Fibroblast of skin of right quadriceps (primary cell): ENCODE measurements at places on chromosomes 12 and 14.

- DNase-seq = no peak
These were observed 6.8 kb upstream of the LHX5 start for GRCh38 chr12:113478351-113479011.

DNA sequence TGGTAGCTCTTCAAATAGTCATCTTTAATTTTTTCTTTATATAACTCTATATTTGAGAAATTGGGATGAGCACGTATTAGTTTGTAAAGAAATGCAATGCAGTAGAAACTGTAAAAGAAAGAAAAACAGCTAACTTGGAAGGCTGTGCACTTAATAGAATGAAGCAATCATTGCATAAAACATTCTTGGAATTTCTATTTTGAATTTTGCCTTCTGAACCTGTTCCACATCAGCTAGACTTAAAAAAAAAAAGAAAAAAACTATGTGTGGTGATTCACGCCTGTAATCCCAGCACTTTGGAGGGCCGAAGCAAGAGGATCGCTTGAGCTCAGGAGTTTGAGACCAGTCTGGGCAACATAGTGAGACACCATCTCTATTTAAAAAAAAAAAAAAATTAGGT is 29.4 kb downstream of the SCN8A start:
- peak; percentile 76 for DNase-seq

GRCh38 chr14:106134886-106135285 is 608.5 kb downstream of the TMEM121 start:
- no peak for DNase-seq

GRCh38 chr14:62687818-62688217 is 357.4 kb downstream of the KCNH5 start:
- DNase-seq = no peak

GRCh38 chr12:48285751-48286650 is 64.7 kb downstream of the ZNF641 start:
- DNase-seq = no peak

DNA sequence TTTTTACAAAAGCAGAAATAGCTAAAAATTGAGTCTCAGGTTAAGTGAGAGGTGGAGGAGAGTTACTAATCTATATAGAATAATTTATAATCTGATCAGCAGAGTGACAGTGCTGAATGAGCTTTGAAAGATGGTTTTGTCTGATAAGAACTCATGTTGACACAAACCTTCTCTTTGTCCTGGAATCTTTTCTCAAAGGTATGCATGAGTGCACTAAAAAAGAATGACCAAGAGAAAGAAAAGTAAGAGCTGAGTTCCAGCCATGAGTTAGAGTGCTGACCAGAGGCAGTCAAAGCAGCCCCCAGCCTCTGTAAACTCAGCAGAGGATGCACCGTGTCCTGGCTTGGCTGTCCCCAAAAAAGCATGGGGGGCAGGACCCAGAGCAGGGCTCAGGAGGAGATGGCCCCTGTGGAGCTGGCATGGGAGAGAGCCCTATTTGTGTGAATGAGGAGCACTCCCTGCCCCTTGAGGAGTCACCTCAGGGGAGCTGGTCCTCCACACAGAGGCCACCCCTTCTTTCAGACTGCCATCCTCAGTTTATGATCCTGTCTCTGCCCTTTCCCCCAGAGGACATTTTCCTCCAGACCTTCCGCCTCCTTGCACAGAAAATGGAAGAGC is 129.8 kb downstream of the SEC23A start:
- no peak for DNase-seq

- DNase-seq = no peak
These were observed 178.6 kb upstream of the EEA1 start for GRCh38 chr12:93107514-93108312.

- peak; percentile 27 for DNase-seq
These were observed 280.6 kb upstream of the PWP1 start for GRCh38 chr12:107404981-107405380.

DNA sequence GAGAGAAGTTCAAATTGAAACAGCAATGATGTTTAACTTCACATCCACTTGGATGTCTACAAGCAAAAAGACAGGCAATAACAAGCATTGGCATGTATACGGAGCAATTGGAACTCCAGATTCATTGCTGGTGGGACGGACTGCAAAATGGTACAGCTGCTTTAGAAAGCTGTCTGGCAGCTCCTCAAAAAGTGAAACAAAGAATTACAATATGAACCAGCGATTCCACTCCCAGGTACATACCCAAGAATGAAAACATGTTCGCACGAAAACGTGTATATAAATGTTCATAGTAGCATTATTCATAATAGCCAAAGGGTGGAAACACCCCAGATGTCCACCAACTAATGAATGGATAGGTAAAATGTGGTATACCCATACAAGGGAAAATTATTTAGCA is 125.7 kb downstream of the HMGA2 start:
- no peak for DNase-seq

- DNase-seq = no peak
These were observed 60.8 kb upstream of the MED13L start for GRCh38 chr12:116338064-116338846.

DNA sequence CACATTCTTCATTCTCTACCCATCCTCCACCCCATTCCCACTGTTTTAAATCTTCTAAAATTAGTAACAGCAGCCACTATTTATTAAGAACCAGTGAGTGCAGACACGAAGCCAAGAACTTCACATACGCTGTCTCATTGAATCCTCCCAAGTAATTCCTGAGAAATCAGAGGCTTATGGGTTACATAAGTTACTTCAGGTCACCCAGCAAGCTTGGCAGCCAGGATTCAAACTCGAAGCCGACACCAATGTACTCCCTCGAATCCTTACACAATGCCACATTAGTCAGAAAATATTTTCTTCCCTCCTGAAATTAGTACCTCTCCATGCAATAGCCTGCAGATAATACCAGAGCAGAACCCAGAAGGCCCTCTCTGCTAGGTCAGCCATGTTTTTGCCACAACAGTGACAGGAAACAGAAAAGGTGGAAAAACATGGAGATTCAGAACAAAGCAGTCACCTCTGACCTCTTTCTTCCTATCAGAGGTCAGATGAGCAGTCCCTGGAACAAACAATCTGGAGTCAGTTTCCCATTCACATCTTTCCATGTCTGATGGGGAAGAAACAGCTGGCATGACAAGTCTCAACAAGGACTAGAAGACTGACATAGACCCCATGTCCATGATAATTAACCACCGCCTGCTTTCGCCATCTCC is 16.4 kb downstream of the NID2 start:
- DNase-seq = peak; percentile 96

- DNase-seq = no peak
These were observed 357.1 kb upstream of the SFSWAP start for GRCh38 chr12:131353826-131354225.

GRCh38 chr12:94242901-94243300 is 94.5 kb downstream of the PLXNC1 start:
- DNase-seq = no peak

GRCh38 chr12:72203764-72204335 is 68.3 kb upstream of the TRHDE start:
- DNase-seq = no peak

GRCh38 chr12:52833922-52834726 is at the start of gene KRT79:
TSS of gene KRT79 (minus strand) at chr12:52834311. CDS start at chr12:52834260, 51 bp downstream.
- no peak for DNase-seq

- DNase-seq = no peak
These were observed 585.4 kb downstream of the SNAPC1 start for GRCh38 chr14:62347562-62348011.

DNA sequence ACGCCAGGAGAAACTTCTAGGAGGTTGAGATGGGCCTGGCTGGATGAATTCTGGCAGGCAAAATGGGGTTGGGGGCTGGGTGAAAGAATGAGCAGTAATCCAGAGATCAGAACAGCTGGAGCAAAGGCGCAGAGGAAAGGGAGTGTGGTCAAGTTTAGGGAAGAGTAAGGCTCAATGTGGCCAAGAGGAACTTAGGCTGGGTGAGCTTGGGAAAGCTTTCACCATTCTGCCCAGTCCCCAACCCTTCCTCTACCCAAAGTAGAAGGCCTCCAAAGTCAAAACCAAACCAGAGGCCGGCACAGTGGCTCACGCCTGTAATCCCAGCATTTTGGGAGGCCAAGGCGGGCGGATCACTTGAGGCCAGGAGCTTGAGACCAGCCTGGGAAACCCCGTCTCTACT is 10.2 kb upstream of the RABGGTA start:
- no peak for DNase-seq

DNA sequence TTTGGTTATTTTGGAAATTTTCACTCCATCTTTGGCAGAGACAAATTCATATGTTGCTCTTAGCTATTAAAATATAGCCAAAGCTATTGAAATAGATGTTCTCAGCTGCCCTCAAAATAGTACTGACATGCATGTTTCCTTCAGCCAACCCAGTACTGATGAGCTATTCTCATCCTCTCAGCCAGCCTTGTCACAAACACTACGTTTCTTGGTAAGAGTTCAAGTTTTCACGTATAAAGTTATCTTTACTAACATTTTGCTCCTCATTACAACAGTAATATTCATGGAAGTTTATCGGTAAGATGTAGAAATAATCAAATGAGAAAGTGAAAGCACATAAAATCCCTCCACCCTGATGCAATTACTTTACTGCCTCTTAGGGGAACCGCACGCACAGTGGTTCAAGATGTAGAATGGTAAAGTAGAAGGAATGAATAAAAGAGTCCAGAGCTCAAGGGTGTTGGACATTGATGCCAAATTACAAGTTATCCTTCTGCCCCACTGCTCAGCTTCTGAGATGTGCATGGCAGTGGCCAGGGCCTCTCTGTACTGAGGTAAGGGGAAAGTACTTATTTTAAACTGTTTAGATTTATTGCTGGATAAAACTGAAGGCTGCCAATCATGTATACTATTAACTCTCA is 20.7 kb downstream of the GCH1 start:
- peak; percentile 40 for DNase-seq

GRCh38 chr12:106582641-106583230 is at the start of gene RFX4:
TSS of gene RFX4 (plus strand) at chr12:106583004. CDS start at chr12:106583321, 317 bp downstream.
- DNase-seq = no peak

DNA sequence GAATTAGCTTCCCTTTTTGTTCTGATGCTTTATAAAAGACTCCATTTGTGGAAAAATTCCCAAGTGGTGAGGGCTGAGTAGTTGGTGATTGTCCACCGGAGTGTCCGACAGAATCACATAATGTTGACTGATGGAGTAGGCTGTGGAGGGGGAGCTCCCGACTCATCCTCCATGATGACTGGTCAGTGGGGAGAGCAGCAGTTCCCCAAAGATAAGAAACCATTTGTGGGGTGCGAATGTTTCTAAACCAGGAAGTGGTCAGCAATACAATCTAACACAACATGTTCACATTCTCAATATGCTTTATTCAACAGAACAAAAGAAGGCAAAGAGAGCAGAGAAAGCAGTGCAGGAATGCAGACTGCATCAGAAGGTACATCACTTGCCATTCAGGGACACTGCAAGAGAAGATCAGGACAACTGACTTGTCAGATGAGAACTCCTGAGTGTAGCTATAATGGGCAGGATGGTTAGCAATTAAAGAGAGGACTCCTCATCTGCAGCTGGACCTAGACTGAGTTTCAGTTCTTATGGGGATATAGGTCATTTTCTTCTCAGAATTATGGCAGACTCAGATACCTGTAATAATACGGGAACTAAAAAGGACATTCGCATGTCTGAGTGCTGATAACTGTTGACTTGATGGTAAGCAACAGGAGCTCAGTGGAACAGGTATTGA is 5.4 kb downstream of the KRT6B start:
- DNase-seq = no peak

- DNase-seq = no peak
These were observed 463.1 kb downstream of the RAD51B start for GRCh38 chr14:68282479-68283377.

GRCh38 chr12:97813301-97813700 is 350.7 kb downstream of the RMST start:
- peak; percentile 0 for DNase-seq

GRCh38 chr14:104130974-104131651 is 7.3 kb upstream of the KIF26A start:
- DNase-seq = no peak

- no peak for DNase-seq
These were observed 89.7 kb downstream of the TMTC1 start for GRCh38 chr12:29694002-29694401.

DNA sequence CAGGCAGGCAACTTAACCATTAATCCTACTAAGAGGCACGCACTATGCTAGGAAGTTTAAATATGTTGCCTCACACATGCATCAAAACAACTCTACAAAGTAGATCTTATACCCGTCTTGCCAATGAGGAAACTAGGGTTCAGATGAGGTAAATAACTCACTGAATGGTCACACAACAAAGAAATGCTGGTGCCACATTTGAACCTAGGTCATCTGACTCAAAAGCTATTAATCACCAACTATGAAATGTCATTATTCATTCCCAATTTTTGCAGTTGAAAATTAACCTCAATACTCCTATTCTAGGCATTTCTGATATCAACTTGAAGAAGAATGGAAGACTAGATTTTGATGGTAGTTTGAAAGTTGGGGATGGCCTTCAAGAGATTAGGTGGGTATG is 2.8 kb upstream of the PYROXD1 start:
- no peak for DNase-seq

DNA sequence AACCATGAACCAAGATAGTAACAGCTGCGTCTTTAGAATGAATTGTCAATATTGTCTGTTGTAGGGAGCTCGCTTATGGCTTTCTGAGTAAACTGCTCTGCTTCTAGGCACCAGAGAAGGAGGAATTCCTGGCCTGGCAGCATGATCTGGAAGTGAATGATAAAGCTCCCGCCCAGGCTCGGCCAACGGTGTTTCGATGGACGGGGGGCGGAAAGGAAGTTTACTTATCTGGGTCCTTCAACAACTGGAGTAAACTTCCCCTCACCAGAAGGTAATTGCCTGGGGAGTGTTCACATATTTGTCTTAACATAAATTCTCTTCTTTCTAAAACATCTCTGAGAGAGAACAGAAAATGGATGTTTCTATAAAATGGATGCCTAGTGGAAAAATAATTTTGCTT is 4.3 kb downstream of the PRKAB1 start:
- no peak for DNase-seq

- DNase-seq = no peak
These were observed 105.1 kb upstream of the MAP1LC3B2 start for GRCh38 chr12:116454076-116454475.
